GM13977 (cell line): ENCODE measurements at places on chromosomes 4 and X.
A peak's percentile ranks its signal among the peaks of the same experiment; 100 is the strongest.

GRCh38 chr4:156420623-156421022 lies 467.0 kb upstream of the CTSO start:
- no peak for DNase-seq

- DNase-seq = no peak
Observed at GRCh38 chr4:85520765-85521749, 46.1 kb downstream of the ARHGAP24 start.

DNA sequence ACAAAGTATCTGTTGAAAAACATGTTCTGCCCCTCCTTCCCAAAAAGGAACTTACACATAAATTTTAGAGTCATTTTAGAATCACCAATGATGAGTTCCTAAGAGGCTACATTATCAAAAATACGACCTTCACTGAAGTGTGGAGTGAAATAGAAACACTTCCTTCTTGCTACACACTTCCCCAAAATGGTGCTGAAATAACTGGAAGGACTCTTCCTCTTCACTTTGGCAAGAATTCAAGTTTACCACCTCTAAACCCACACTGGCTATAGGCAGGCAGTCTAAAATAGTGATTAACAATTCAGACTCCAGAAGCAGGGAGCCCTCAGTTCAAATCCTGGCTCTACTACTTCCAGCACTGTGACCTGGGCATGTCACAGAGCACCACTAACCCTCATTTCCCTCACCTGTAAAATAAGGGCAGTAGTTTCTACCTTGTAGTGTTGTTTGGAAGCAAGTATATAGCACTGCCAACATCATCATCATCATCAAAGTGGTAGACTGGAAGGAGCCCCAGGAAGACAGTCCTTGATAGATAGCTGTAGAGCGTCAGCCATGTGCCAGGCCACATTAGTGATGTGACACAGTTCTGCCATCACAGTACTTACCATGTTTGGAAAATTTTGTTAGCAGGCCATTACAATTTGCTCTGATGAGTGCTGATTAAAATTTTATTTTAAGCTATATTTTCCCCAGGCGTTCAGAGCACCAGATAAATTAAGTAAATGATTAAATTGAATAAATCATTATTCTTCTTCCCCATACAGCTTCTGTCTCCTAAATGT lies 103.3 kb downstream of the PARM1 start:
- no peak for DNase-seq

GRCh38 chrX:7941390-7942042 lies 14.3 kb upstream of the PNPLA4 start:
- no peak for DNase-seq

DNA sequence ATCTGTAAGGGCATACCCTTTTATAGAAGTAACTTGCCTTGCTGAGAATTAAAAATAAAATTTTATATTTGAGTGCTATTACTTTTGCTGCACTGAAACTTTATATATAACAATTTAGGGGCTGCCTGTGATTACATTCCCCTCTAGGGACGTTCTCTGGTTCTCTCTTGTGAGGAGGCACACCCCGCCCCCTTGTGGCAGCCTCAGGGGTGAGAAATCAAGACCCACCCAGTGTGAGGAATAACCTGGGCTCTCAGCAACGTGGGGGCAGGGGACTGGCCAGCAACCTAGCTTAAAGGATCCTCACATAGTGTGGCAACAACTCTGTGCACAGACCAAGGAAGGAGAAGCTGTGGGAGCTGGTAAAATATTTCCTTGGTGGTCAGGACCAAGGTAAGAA lies 43.7 kb downstream of the MAGEA9 start:
- DNase-seq = no peak

DNA sequence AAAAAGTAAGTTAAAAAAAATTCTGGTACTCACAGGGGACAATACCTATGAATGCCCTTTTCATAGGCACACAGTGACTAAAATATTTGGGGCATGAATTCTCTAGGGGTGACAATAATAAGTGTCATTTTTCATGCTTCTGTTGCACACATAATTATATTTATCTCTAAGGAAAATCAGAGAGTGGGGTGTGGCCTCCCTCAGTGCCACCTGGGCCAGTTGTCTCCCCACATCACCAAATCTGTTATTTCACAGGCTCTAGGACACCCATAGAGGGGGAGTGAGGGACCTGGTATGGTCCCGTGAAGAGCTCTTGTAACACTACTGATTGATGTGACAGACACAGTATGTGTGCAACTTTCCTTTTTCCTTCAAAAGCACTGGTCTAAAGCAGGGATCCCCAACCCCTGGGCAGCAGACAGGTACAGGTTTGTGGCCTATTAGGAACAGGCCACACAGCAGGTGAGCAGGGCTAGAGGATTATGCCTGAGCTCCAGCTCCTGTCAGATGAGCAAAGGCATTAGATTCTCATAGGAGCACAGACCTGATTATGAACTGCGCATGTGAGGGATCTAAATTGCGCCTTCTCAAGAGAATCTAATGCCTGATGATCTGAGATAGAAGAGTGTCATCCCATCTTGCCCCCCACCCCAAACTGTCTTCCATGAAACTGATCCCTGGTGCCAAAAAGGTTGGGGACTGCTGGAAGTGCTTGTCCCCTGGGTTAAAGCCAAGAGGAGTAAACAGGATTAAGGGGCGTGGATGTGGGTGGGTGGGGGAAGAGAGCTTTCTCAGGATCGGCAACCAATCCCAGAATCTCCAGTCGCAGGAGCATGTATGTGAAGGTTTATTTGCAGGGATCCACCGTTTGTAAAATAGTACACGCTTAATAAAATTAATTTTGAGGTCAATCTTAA lies 856 bp downstream of the SLC9B1 start:
- no peak for DNase-seq

DNA sequence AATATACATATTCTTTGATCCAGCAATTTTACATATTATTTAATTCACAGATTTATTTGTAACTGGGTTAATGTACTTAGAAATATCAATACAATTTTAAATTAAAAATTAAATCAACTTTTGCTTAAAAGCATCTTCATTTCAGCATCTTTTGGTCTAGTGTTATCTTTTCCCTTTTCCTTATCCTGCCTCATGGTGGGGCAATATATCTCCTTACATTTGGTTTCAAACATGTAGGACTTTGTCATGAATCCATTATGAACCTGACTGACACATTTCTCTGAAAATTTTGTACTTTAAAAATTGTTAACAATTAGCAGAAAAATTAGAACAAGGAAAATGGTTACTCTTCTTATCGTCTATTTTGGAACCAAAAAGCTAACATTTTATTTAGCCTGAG lies 42.8 kb upstream of the ANK2 start:
- DNase-seq = no peak

DNA sequence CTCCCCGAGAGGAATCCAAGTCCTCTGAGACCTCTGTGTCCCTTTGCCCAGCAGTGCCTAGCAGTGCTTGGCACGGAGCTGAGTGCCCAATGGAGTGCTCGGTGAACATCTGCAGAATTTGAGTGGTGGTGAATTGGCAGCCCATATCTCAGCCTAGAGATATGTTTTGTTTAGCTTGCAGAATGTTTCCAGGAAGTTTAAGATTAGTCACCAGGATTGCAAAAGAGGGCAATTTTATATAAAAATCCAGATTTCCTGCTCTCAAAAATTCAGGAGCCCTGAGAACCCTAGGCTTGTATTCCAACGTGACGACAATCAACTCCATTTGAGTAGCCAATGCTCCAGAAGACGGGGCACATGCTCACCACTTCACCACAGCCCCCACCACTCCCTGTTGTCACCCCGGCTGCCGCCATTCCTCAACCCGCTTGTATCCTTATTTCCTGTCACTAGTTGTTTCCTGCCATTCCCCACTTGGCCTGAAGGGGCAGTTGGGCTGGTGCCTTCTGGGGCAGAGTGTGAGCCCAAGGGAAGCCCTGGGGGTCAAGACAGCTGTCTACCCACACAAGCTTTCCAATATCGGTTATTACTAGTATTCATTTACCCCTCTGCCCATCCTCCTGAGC lies 116.9 kb downstream of the EFNB1 start:
- DNase-seq = peak; percentile 9

GRCh38 chr4:173736840-173737239 lies 206.8 kb upstream of the HAND2 start:
- no peak for DNase-seq

DNA sequence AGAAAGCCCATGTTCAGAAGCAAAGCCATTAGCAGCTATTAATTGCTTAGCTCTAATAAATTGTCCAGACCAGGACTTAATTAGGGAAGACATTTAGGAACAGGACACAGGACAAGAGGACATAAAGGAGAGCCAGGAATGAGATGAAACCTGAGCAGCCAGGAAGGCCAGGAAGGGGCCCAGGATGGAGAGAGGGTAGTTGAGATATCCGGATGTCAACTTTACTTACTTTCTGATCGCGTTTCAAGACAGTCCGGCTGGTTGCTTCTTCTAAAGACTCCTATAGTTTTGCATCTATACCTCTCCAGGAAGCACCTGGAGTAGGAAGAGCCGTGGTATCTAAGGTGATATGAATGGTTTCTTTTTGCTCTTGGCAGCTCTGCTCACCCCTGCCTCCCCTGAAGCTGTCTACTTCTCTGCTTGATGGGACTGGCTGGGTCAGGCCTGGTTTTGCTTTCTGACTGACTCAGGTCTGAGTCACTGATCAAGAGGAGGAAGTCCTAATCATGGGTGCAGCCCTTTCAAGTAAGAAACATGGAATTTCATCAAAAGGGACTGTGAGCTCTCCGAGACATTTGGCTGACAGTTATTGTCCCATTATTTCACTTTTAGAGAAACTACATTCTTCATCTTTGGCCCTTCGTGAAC lies 733.3 kb downstream of the RPA4 start:
- peak; percentile 23 for DNase-seq

GRCh38 chrX:38675856-38676255 lies 114.5 kb downstream of the TSPAN7 start:
- DNase-seq = no peak

- DNase-seq = peak; percentile 14
Observed at GRCh38 chr4:120855307-120856001, 67.1 kb downstream of the PRDM5 start.

GRCh38 chr4:126023896-126024295 lies 709.1 kb downstream of the FAT4 start:
- no peak for DNase-seq
